ENCODE measurements at places on chromosomes 3 and 15.

- DNase-seq = peak; percentile 87
Measured at GRCh38 chr15:74193299-74193718, 9.3 kb downstream of the STRA6 start.

DNA sequence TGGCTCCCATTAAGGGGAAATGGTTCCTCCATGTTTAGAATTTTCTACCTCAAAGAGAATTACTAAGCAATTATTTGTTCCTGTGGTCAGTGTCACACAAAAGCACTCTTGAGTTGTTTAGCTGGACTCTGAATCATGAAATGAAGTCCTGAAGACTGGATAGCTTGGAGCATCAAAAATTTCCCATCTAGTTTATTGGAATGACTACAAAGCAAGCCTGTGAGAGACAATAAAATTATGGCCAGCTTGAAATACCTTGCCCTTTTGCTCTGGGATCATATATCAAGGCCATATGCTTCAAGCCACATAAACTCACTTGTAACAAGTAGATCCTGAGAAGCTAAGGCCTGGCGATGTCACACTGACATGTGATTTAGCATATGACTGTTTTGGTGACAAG, 292.3 kb downstream of the TIGIT start:
- DNase-seq = no peak

- no peak for DNase-seq
Measured at GRCh38 chr3:71046791-71047190, 536.7 kb downstream of the FOXP1 start.

DNA sequence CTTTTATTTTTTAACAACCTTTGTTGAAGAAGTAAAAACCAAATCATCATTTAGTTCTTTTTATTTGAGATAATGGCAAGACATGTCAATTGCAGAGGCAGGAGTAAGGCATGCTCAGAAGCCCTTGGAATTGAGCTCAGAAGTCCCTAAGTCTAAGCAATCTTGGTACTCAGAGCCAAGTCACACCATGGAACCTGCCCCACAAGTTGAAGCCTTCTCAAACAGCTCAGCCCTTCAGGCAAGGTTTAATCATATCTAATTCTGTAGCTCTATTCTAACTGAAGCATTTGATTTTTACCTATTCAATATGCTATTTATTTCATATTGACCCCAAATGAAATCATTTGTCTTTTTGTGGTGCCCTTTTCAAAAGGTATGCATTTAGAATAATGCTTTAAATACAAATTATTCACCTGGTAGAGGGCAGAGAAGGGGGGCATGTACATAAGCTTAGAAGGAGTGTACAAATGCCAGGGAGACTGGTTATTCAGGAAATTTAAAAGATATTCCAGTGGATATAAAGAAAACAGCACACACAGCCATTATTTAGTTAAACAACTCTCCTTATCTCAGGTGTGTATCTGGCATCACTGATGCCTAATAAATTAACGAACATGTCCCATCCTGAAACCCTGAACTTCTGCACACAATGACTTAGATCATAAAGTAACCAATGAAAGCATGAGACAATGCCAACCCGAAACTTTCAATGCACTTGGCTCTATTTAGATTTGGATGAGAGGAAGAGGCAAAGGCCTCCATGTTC, 26.2 kb upstream of the TOP2B start:
- DNase-seq = no peak

- no peak for DNase-seq
Measured at GRCh38 chr15:65777843-65778242, 14.2 kb downstream of the DENND4A start.

DNA sequence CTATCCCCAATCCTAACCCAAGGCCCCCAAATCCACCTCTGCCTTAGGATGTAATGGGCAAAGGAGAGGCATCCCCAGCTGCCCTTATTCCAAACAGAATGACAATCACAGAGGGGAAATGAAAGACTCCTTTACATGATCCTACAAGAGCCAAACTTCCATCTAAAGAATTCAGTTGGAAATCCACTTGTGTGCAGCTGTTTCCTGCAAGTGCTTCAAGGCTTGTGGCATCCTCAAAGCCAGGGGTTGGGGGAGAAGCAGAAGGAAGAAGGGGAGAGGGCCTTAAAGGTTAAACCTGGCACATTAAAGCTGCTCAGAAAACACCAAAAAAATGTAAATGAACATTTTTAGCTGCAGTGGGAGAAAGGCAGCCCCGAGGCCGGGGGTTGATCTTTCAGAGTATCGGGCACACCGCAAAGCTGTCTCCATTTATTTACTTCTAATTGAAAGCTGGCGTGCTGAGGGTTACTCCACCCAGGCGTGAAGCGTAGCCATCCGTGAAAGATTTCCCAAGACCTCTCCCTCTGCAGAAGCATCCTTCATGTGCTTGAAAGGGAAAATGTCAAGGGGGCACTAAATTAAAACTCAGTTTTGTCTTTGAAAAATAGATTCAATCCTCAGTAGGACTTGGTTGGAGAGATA, 217.8 kb downstream of the SHQ1 start:
- no peak for DNase-seq

- no peak for DNase-seq
Measured at GRCh38 chr3:30315447-30315846, 291.0 kb upstream of the TGFBR2 start.

DNA sequence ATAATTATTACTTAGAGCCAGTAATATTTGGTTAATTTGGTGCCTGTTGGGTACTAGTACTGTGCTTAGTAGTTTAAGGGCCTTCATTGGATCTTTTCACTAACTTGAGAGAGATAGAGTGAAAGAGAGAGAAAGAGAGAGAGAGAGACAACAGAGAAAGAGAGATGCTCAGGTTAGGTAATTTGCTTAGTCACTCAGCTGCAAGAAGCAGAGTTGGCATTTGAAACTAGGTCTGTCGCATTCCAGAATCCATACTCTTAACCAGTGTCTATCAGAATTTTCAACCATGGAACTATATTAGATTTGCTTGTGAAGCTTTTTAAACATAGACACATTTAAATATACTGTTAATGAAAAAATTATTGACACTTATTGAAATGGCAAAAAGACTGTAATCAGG, 31.1 kb upstream of the NUDT16 start:
- peak; percentile 18 for DNase-seq

GRCh38 chr3:45126730-45127129, 19.4 kb downstream of the CDCP1 start:
- no peak for DNase-seq
